ENCODE measurements at places on chromosomes 12 and 14. TPM values are rescaled to one million over a fixed set of nuclear protein-coding genes. Genes with fewer than 3 reads are reported as not detected.

The C12orf60 gene
- total RNA-seq = 0.90 TPM

- no peaks in the 10 kb centered on the region for H3K36me3 ChIP-seq
- H3K27ac ChIP-seq = no peak overlapping the region
- H3K4me3 ChIP-seq = no peak overlapping the region
- DNase-seq = peak; percentile 13
- no peaks in the 10 kb centered on the region for H3K27me3 ChIP-seq
Measured at GRCh38 chr14:72607386-72608130, 286.3 kb downstream of the DPF3 start.

- H3K27ac ChIP-seq = no peak overlapping the region
- DNase-seq = peak; percentile 54
- H3K4me3 ChIP-seq = no peak overlapping the region
- H3K36me3 ChIP-seq = no peaks in the 10 kb centered on the region
- no peaks in the 10 kb centered on the region for H3K27me3 ChIP-seq
Measured at GRCh38 chr14:96158735-96159134, 45.9 kb upstream of the BDKRB2 start.

- no peak for DNase-seq
- no peaks in the 10 kb centered on the region for H3K27me3 ChIP-seq
- no peak overlapping the region for H3K4me3 ChIP-seq
- H3K27ac ChIP-seq = no peak overlapping the region
- H3K4me1 ChIP-seq = no peaks in the 10 kb centered on the region
Measured at GRCh38 chr14:33040372-33041140, 101.9 kb downstream of the NPAS3 start.

GRCh38 chr12:104177663-104178501 is 37.7 kb upstream of the TXNRD1 start:
- H3K27ac ChIP-seq = peak overlapping the region; percentile 63
- H3K36me3 ChIP-seq = no peaks in the 10 kb centered on the region
- H3K4me3 ChIP-seq = no peak overlapping the region

DNA sequence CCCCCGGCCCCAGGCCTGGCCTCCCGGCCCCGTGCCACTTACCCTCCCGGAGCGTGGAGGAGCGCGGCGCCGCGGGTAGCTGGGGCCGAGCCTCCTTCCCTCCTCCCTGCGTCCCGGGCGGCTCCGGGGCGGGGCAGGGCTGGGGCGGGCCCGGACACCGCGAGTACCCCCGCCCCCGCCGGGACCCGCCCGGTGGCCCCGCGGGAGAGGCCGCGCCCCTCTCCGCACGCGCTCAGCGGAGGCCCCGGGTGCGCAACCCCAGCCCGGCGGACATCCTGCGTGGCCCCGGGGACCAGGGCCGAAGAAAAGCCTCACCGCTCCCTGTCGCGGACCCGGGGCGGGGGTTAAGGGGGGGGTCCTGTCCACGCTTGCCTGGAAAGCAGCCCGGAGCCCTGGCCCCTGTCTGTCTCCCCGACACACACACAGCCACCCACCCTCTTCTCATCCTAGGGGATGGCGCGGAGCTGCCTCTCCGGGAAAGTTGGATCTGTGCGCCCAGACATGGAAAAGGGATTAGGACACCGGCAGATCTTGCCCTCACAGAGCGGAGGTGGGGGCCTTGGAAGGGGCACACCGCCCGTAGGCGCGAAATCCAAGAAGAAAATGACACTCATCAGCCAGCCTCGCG is at the start of gene SYNE3:
Gene SYNE3, minus strand, starts transcription at position 97 of the 628 bp plus-strand sequence. CDS start 40,829 bp downstream, outside the sequence.
- peak within 1 kb of the TSS; percentile 80 for H3K4me3 ChIP-seq
- H3K27me3 ChIP-seq = no peaks in the 10 kb centered on the region
- no peaks in the 10 kb centered on the region for H3K4me1 ChIP-seq
- no peaks in the 10 kb centered on the region for H3K36me3 ChIP-seq

DNA sequence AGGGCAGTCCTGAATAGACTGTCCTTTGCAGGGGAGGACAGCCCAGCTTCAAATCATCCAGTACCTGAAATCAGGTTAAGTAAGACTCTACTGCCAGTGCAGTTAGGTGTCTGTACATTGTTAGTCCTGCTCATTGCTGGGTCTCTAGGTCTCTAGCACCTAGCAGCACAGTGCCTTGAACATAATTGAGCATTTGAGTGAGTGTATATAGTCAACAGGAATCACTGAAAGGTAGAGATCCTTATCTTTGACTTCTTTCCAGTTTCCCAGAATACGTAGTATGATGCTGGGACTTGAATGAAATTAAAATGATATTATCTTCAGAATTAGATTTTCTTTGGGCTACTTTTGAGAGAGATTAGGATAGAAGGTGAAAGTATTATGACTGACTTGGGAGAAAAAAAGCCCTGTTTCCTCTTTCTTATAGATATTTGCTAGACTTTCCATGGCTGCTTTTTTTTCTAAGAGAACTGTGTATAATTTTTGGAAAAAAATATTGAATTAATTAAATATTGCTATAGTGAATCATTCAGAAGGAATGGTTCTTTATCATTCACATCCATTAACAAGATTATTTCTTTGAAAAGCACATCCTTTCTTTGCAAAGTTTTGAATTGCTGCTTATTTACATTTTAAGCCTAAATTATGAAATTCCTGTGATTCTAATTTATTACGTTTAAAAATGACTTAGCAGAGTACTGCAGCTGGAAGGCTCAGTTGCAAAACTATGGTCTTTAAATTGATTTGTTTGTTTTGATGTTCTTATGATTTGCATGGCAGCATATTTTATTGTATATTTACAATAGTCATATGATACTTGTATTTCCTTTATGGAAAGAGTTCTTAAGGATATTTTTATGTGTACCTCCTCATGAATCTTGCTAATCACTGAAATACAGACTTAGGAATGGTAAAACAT is 51.6 kb downstream of the PPP4R4 start:
- no peak overlapping the region for H3K27ac ChIP-seq
- no peak overlapping the region for H3K4me3 ChIP-seq
- no peaks in the 10 kb centered on the region for H3K4me1 ChIP-seq
- no peaks in the 10 kb centered on the region for H3K27me3 ChIP-seq
- no peak for DNase-seq

- DNase-seq = no peak
- H3K4me3 ChIP-seq = no peak overlapping the region
- no peaks in the 10 kb centered on the region for H3K4me1 ChIP-seq
- H3K36me3 ChIP-seq = no peaks in the 10 kb centered on the region
Measured at GRCh38 chr14:22289570-22289969, 299.5 kb downstream of the DAD1 start.

Data from right atrium auricular region (tissue), 2 donors.